HEK293T (cell line): ENCODE measurements at places on chromosomes 6 and 20.

- no peak for DNase-seq
These were observed 4.5 kb upstream of the CITED2 start for GRCh38 chr6:139378882-139379341.

GRCh38 chr6:7196019-7196402 is 88.2 kb downstream of the RREB1 start:
- DNase-seq: no peak

GRCh38 chr6:130385064-130385695 is 19.4 kb downstream of the TMEM200A start:
- no peak for DNase-seq

- DNase-seq: no peak
These were observed 57.5 kb downstream of the RIN2 start for GRCh38 chr20:19815553-19815991.

GRCh38 chr6:112268019-112268418 is 13.7 kb upstream of the LAMA4 start:
- DNase-seq: no peak

- no peak for DNase-seq
These were observed 17.7 kb downstream of the UTRN start for GRCh38 chr6:144302701-144303372.

- no peak for DNase-seq
These were observed 55.1 kb downstream of the ID4 start for GRCh38 chr6:19892260-19892659.
